Activated CD4-positive, alpha-beta T cell treated with anti-CD3 and anti-CD28 coated beads, Interleukin-2, amount 10 ng/mL, durations not matched to agents 7 days and 5 days (primary cell): ENCODE measurements at places on chromosomes 1 and 21. TPM values are rescaled to one million over a fixed set of nuclear protein-coding genes. Genes with fewer than 3 reads are reported as not detected.

EDN2 gene
- not detected for total RNA-seq

ZSWIM5 gene
- total RNA-seq: 0.46 TPM

OR14K1 gene
- total RNA-seq: not detected

LRP8 gene
- total RNA-seq: 56.6 TPM

IL22RA1 gene
- not detected for total RNA-seq
